CD8-positive, alpha-beta memory T cell (primary cell): ENCODE measurements at places on chromosomes 16 and 17. TPM values are rescaled to one million over a fixed set of nuclear protein-coding genes. Genes with fewer than 3 reads are reported as not detected.
A peak's percentile ranks its signal among the peaks of the same experiment; 100 is the strongest.

Gene ST6GALNAC1
- total RNA-seq, result not detected

Gene SOX15
- total RNA-seq, result 0.29 TPM

Gene CCL3
- total RNA-seq, result 1,264 TPM

Gene CORO1A
- 889 TPM for total RNA-seq

Gene RPS6KB1
- total RNA-seq, result 44.5 TPM

Gene MEOX1
- 0.86 TPM for total RNA-seq

Gene MT4
- total RNA-seq, result not detected

Gene TBC1D3G
- not detected for total RNA-seq

Gene ADAM11
- total RNA-seq, result 0.71 TPM

Gene KRTAP1-1
- total RNA-seq, result not detected

- DNase-seq, result no peak
Measured at GRCh38 chr17:50219342-50219741, 17.9 kb upstream of the COL1A1 start.

DNA sequence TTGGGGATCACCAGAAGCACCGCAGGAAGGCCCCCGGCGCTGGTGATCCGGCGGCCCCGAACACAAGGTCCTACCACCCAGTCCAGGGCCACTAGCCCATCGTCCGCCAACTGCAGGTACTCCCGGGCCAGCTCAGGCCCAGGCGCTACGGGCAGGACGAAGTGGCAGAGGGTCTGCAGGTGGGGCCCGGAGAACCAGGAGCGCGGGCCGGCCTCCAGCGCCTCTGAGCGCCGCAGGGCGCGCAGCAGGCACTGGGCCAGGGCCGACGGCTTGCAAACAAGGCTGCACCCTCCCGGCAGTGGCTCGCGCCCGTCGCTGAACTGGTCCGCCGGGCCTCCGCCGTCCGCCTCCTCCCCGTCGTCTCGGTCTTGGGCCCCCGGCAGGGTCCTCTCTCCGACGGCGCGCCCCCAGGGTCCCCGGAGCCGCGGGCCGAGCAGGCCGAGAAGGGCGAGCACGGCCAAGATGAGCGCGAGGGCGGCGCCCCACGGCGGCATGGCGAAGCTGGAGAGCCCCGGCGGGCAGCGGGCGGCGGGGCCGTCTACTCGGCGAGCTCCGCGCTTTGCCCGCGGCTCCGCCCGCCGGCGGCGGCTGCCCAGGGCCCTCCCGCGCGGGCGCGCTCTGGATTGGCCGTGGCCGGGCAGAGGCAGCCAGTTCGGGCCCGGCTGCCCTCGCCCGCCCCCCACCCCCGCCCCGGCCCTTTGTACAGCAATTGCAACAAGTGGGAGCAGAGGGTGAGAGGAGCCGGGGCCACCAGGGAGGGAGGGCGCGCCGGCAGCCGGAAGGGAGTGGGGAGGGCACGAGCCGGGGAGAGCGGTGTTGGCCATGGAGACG lies at the start of gene ABHD15:
Gene ABHD15 (minus strand): TSS at position 565 of the 831 bp plus-strand sequence. CDS start 71 bp downstream, at position 494.
- peak; percentile 44 for DNase-seq

- no peak for DNase-seq
Measured at GRCh38 chr16:11060842-11061241, 116.5 kb downstream of the CLEC16A start.

DNA sequence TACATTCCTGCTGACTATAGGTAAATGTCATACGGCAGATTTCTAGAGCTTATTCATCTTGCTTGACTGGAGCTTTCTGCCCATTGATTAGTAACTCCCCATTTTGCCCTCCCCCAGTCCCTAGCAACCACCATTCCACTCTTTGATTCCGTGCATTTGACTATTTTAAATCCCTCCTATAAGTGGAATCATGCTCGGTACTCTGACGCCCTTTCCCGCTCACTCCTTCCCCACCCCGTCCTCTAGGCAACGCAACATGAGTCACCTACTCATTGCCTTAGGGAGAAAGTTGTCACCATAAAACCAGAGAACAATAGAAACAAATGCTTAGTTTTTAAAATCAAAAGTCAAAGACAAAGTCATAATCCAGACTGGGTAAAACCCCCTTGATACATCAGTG lies 45.5 kb upstream of the RBBP6 start:
- no peak for DNase-seq

- no peak for DNase-seq
Measured at GRCh38 chr16:35753559-35754390, 2294.4 kb downstream of the TP53TG3F start.

DNA sequence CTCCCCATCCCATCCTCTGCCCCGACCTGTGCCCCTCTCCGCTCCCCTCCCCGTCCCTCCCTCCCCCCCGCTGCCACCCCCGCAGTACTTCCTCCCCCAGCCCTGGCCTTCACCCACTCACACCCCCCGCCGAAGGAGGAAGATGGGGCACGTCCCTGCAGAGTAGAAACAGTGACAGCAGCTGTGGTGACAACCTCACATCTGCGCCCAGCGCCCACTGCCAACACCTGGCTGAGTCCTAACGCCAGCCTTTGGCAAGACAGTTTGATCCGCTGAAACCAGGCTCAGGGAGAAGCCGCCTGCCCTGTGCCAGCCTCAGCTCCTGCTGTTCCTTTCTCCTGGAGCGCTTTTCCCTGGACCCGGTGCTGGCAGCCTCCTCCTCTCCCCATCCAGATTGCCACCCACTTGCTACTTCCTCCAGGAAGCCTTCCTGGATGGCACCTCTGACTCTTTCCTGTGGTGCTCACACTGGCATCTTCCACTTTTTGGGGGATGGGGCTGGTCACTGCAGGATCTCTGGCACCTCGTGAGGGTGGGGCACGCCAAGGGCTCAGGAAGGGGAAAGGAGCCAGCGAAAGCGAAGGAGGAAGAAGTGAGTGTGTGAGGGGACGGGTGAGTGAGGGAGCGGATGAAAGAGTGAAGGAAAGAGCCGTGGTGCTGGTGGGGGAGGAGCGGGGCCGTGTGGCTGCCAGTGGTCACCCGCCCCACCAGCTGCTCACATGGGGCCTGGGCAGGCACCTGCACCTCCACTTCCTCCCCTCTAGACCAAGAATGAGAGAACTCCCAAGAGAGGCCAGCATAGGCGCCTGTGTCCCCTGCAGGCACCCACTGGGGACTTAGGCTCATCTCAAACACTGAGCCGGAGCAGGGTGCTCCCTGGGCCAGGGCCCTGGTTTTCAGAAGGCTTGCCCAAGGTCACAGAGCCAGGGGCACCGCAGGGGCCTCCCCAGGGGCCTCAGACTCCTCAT lies 27.0 kb downstream of the ZFPM1 start:
- peak; percentile 47 for DNase-seq

- no peak for DNase-seq
Measured at GRCh38 chr16:19872179-19872863, 12.3 kb downstream of the GPRC5B start.

DNA sequence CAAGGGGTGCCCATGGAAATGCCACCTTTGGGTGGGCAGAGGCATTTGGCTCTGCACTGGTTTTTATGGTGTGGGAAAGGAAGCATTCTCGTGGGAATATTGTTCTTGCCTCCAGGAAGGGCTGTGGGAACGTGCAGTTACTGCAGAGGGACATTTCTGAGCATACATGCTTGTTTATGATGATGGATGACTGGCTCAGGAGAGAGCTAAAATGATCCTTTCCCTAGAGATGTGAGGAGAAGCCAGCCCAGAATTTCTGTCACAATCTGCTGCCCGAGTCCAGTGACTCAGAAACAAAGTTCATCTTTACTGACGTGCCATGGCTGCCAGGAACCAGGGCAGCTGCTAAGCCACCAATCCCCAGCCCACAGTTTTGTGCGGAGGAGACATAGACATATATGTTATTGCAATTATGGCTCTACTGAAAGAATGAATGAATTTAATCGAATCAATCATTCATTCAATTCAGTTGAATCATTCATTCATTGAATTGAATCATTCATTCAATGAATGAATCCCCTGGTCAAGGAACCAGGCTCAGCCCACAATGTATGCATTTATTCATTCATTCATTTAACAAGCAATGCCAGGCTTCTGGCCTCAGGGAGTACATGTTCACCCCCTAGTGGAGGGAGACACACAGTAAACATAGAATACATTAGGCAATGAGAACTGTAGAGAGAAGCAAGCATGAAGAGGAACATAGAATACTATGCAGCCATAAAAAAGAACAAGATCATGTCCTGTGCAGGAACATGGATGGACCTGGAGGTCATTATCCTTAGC lies 414.4 kb upstream of the HSBP1 start:
- DNase-seq, result no peak

- no peak for DNase-seq
Measured at GRCh38 chr16:13047276-13047675, 145.9 kb downstream of the SHISA9 start.

DNA sequence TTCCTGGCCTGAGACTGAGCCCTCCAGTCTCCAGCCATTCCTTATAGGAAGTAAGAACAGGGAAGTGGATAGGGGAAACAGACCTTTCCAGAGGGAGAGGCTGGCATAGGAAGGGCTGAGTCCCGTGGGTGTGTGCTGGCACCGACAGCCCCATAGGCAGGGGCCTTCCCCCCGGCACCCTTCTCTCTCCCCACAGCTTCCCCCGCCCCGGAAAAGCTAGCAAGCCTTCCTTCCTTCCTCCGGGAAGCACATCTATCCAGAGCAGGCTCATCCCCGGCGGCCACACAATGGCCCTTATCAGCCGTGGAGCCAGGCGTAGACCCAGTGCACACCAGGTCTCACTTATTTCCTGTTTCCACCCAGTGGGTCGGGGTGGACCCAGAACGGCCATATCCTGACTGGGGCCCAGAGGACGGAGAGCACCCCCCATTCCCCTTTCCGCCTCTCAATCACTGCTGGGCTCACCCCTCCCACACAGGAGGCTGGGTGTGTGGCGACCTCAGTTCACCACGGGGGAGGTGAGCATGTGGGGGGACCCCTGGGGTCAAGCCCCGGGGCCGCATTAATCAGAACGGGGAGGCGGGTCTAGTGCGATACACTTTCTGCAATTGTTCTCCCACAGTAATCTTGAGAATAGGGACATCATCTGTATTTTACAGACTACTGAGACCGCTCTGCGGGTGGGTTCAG lies 950 bp upstream of the MYO1C start:
- DNase-seq, result no peak

- DNase-seq, result no peak
Measured at GRCh38 chr16:6248199-6248598, 1084.4 kb upstream of the RBFOX1 start.

- DNase-seq, result no peak
Measured at GRCh38 chr17:80431246-80432195, 16.6 kb downstream of the ENDOV start.

DNA sequence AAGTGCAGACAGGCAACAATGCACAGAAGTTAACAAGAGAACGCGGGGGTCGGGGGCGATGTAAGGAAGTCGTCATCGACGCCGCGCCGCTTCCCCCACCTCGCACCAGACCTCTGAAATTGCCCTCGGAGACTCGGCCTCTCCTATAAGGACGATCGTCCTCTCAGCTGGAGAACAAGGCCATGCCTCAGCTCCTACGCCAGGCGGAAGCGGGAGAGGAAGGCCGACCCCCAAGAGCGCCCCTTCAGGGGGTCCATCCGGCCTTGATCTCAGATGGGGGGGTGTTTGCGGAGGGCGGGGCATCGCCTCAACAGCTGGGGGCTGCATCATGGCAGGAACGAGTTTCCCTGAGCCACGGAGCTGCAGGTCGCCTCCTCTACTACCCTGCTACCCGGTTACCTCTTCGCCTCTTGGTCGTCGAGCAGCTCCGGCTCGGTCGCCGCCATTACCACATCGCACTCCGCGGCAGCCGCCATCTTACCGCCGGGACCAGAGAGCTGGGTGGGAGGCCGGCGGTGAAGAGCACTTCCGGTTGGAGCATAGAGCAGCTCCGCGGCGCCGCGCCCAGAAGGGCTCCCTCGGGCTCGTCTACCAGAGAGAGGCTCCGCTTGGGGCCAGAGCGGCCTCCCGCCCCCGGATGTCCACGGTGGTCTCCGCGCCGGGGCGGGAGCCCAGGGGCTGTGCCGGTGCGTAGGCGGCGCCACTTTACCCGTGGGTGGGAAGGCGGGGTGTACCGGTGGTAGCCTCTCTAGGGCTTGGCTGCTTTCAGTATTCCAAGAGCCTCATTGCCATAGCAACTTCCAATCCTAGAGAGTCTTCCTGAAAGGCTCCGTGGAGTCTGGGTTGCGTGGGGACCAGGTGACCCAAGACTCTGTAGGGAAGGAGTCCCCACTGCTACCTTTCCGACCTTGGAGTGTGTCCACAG lies at the start of gene DNAJC7:
Gene DNAJC7 (minus strand): TSS at position 499 of the 925 bp plus-strand sequence. CDS start 23 bp downstream, at position 476.
- DNase-seq, result peak; percentile 85

DNA sequence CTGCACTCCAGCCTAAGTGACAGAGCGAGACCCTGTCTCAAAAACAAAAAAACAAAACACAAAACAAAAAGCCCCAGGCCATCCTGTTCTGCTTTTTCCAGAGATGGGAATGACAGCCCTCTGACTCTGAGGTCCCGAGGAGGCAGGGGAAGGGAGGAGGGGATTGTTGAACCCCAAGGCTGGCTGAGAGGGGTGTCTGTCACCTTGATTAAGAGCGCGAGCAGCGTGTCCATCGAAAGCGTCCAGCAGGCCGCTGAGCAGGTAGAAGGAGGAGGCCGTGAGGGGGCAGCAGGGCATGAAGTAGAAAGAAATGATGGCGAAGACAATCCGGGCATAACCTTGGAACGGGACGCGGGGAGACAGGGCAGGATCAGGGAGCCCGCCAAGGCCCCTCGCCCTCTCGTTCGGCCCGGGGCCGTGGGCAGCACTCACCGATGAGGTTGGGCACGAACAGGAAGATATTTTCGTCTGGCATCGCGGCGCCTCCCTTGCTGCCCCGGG lies 593 bp downstream of the CDIPT start:
- no peak for DNase-seq

DNA sequence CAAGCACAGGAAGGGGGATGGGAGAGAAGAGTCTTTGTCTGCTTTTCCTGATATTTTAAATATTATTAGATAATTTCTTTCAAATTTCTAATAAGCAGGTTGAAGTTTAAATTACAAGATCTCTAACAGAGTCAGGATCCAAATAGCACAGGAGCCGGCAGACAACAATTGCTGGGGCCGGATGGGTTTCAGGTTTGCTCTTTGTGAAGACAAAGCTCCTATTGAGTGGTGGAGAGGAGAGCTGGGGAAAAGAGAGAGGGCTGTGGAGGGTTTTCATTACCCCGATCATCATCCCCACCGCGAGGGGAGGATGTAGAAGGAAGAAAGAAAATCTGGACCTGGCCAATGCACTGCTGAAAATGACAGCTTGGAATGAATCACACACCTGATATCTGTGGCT lies 197.3 kb downstream of the SOX9 start:
- no peak for DNase-seq

- peak; percentile 61 for DNase-seq
Measured at GRCh38 chr16:30005341-30006094, 5.3 kb downstream of the DOC2A start.

DNA sequence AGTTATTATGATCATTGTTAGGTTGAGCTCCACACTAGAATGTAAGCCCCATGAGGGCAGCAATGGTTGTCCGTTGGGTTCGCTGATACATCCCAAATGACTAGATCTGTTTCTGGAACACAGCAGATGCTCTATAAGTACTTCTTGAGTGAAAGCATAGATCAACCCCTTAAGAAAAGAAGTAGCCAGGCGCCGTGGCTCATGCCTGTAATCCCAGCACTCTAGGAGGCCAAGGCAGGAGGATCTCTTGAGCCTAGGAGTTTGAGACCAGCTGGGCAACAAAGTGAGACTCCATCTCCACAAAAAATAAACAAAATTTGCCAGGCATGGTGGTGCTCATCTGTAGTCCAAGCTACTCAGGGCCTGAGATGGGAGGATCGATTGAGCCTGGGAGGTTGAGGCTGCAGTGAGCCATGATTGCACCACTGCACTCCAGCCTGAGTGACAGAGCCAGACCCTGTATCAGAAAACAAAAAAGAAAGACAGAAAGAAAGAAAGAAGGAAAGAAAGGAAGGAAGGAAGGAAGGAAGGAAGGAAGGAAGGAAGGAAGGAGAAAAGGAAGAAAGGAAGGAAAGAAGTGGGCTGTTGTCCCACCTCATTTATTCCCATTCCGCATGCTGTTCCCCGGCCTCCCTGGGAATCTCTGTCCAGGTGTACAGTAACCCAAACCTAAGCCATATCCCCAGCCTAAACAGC lies 54.4 kb upstream of the RPL38 start:
- DNase-seq, result no peak
